Activated CD4-positive, alpha-beta memory T cell treated with anti-CD3 and anti-CD28 coated beads, Interleukin-2, amount 10 ng/mL, durations not matched to agents 7 days and 5 days (primary cell): ENCODE measurements at places on chromosomes 2 and 18.

- DNase-seq: no peak
Observed at GRCh38 chr2:17196380-17196779, 321.9 kb downstream of the RAD51AP2 start.

DNA sequence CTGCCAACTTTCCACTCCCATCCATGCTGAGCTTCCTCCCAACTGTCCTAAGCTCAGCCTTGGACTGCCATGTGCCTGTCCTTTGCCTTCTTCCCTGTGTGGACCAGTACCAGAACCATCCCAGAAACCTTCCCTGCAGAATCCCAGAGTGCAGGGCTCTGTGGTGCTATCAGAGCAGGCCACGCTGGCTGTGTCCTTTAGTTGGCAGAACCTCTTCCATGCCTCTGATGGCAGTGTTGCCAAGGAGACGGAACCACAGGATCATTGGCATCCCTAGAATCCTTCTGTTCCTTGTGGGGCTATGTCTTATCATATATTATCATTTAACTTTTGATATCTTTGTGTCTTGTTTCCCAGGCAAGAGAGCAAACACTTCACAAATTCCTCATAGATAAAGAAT, 73.0 kb upstream of the NOSTRIN start:
- no peak for DNase-seq

GRCh38 chr2:119550856-119551255, 6.6 kb downstream of the CFAP221 start:
- no peak for DNase-seq

- DNase-seq: no peak
Observed at GRCh38 chr2:5495586-5495985, 196.6 kb upstream of the SOX11 start.

DNA sequence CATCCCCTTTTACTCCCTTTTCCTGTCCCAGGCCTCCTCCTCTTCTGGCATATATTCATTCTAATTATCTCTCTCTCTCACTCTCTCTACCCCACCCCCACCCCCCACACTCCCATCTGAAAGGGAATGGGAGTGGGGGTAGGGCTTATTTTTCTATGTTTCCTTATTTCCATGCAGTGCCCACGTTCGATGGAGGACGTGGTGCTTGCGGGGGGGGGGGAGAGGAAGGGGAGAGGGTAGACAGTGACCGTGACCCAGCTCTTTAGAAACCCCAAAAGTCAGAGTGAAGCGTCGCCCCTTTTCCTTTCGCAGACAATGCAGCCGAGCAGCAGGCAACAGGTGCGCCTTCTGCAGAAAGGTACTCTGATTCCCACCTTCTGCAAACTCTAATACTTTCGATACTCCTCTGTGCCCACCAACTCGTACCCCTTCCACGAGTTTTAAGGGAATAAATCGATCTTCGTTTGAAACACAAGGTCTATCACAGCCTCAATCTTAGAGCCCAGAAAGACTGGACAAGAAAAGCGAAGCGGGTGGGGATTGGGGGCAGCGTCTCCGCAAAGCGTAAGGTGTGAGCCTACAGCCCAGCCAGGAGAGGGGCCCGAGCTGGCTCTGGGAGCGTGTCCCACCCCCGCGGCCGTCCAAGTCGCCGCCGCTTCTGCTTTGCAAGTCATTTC, 891 bp upstream of the NR4A2 start:
- no peak for DNase-seq

GRCh38 chr2:239803102-239803765, 221.9 kb downstream of the NDUFA10 start:
- DNase-seq: peak; percentile 11

GRCh38 chr2:183214680-183215079, 90.4 kb downstream of the NUP35 start:
- no peak for DNase-seq

- no peak for DNase-seq
Observed at GRCh38 chr2:160479269-160479668, 14.3 kb downstream of the RBMS1 start.

DNA sequence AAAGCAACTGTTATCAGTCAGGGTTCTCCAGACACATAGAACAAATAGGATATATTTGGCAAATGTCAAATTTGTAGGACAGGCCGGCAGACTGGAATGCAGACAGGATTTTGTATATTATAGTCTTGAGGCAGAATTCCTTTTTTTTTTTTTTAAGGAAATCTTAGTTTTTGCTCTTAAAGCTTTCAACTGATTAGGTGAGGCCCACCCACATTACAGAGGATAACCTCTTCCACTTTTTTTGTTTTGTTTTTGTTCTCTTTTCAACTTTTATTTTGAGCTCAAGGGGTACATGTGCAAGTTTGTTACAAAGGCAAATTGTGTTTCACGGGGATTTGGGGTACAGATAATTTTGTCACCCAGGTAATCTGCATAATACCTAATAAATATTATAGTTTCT, 350.2 kb upstream of the CHAC2 start:
- DNase-seq: no peak

DNA sequence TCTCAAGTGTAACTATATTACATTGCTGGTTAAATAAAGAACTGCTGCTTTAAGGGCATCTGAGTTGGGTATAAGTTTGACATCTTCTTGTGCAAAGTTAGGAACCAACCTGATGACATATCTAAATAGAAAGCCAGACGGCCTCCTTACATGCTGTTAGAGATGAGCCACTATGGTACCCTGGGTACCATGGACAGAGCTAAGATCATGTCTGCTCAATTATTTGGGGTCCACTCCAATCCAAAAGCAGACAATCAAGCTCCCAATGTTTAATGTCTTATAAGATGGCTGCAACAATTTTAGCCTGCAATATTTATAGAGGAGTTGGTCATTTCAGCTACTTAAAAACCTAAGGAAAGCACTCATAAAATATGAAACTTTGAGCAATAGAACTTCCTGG, 86.2 kb downstream of the UPP2 start:
- DNase-seq: no peak

DNA sequence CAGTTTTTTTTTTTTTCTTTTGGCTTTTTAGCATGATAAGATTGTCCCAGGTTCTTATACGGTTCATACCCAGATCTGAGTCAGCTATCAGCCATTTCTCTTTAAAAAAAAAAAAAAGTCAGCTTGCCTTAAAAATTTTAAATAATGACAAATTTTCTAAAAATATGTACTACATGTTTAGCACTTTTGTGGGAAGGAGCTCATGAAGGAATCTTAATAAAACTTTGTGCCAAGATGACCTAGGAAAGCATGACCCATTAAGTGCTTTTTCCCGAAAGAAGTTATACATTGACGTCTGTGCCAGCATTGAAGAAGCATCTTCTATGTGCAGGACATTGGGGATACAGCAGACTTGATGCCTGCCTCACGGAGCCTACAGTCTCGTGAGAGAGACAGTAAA, 4.5 kb upstream of the RBMS1 start:
- DNase-seq: no peak

DNA sequence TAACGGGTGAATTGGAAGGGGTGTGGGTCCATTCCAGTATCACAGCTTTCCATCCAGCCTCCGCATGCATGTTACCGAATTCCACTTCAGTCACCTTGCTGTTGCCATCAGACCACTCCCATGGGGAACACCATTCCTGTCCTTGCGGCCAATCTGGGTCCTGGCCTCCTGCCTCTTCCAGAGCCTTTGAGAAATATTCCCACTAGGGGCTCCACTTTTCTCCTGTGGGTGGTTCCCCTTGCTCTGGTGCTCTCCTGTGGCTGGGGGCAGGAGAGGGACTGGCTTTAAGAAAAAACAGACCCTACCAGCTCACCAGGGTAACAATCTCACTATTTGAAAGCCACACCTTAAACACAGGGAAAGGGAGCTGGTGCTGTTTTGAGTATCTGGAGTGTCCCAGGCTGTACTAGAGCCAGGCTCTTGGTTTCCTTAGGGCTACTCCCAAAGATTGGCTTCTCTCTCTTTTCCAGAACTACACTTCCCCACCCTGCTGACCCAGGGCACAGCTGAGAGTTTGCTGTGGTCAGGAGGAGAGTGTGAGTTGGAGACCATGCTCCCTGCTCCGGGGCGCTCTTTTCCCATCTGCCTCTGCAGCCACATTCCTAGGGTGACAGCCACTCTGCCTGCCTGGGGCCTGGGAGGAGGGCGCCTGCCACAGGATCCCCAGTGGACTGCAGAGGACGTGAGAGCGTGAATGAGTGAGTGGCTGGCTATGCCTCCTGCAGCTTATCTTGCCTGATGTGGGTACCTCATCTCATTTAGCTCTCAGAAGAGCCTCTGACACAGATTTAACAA, 460.8 kb upstream of the HS6ST1 start:
- DNase-seq: peak; percentile 5
